ENCODE measurements at places on chromosomes 3 and 15. TPM values are rescaled to one million over a fixed set of nuclear protein-coding genes. Genes with fewer than 3 reads are reported as not detected.

GRCh38 chr3:106332884-106333283, 464.1 kb upstream of the CBLB start:
- H3K4me3 ChIP-seq = no peak overlapping the region
- H3K27ac ChIP-seq = no peak overlapping the region
- no peaks in the 10 kb centered on the region for H3K36me3 ChIP-seq
- H3K4me1 ChIP-seq = no peaks in the 10 kb centered on the region
- H3K27me3 ChIP-seq = no peaks in the 10 kb centered on the region

Gene IGSF11
- total RNA-seq = not detected

Gene GPR149
- not detected for total RNA-seq

- H3K27me3 ChIP-seq = no peaks in the 10 kb centered on the region
- H3K4me1 ChIP-seq = no peaks in the 10 kb centered on the region
- H3K4me3 ChIP-seq = no peak overlapping the region
- peak overlapping the region; percentile 73 for H3K27ac ChIP-seq
These were observed 18.4 kb downstream of the MEIS2 start for GRCh38 chr15:37081983-37082382.

Gene ARRDC4
- total RNA-seq = 45.1 TPM

- H3K4me3 ChIP-seq = no peak overlapping the region
- H3K27me3 ChIP-seq = no peaks in the 10 kb centered on the region
- no peaks in the 10 kb centered on the region for H3K36me3 ChIP-seq
- no peaks in the 10 kb centered on the region for H3K4me1 ChIP-seq
- DNase-seq = no peak
- no peak overlapping the region for H3K27ac ChIP-seq
These were observed 58.1 kb downstream of the DGKG start for GRCh38 chr3:186303965-186304364.

GRCh38 chr3:52318186-52318816, 2.2 kb downstream of the DNAH1 start:
- DNase-seq = no peak
- no peak overlapping the region for H3K27ac ChIP-seq
- H3K4me1 ChIP-seq = no peaks in the 10 kb centered on the region
- H3K27me3 ChIP-seq = no peaks in the 10 kb centered on the region

GRCh38 chr15:43511012-43511885, 6.2 kb upstream of the MAP1A start:
- H3K36me3 ChIP-seq = no peaks in the 10 kb centered on the region
- H3K4me3 ChIP-seq = peak overlapping the region; percentile 37
- peaks cover 5% of the 10 kb centered on the region for H3K4me1 ChIP-seq
- peak overlapping the region; percentile 18 for H3K27ac ChIP-seq
- no peaks in the 10 kb centered on the region for H3K27me3 ChIP-seq
- no peak for DNase-seq

- peak overlapping the region; percentile 68 for H3K27ac ChIP-seq
- no peaks in the 10 kb centered on the region for H3K36me3 ChIP-seq
- H3K4me1 ChIP-seq = peaks cover 5% of the 10 kb centered on the region
These were observed 229.0 kb downstream of the ITPR1 start for GRCh38 chr3:4722103-4722502.
